ENCODE measurements at places on chromosomes 1 and 21. TPM values are rescaled to one million over a fixed set of nuclear protein-coding genes. Genes with fewer than 3 reads are reported as not detected.

FALEC gene
- not detected for total RNA-seq

SEC16B gene
- 0.39 TPM for total RNA-seq

TSPAN1 gene
- 0.13 TPM for total RNA-seq

RLF gene
- 17.1 TPM for total RNA-seq

AMY1B gene
- total RNA-seq = not detected

SGIP1 gene
- 45.4 TPM for total RNA-seq

GSTM1 gene
- not detected for total RNA-seq

Data from dermis microvascular lymphatic vessel endothelial cell (primary cell).